ENCODE measurements at places on chromosomes 6 and 20. TPM values are rescaled to one million over a fixed set of nuclear protein-coding genes. Genes with fewer than 3 reads are reported as not detected.

DNA sequence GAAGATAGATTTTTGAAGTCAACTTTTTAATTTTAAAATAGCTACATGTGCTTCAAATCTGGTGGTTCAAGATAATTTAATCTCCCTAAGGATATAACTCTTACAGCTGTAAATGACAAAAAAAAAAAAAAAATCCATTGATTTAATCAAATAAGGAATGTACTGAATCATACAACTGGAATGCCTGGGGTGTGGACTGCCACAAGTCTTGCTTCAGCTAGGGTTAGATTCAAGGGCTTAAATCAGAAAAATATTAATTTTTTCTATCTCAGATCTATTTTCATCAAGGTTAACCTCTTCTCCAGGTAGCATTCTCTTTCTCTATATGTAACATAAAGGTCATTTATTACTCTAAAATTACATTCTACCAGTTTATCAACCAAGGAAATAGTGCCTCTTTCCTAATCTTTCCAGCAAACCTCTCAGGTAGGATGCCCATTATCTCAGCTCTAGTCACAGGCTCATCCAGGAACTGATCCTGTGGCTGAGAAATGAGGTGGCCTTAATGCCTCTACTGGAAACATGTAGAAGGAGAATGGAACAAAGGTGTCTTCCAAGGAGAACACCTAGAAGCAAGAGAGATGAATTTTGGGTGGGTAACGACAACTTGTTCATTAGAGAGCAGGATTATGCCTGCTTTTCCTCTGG, 466.9 kb downstream of the CBLN4 start:
- no peak for DNase-seq

- DNase-seq: no peak
Measured at GRCh38 chr20:48812600-48813445, 15.0 kb downstream of the PREX1 start.

DNA sequence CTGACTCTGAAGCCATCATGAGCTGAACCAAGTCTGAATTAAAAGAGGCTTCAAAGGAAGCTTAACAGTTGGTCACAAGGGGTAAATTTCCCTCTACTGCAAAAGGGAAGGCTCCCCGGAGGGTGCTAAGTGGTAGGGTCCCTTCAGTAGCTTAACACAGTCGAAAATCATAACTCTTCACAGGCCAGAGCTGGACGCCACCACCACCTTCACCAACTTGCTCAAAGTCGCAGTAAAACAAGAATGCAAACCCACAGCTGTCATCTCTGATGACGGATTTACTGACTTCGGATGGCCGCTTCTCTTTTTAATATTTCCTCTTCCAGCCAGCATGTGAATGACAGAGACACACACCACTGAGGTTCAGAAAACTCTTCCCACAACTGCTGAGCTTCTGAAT, 144.7 kb upstream of the FBXL4 start:
- DNase-seq: no peak

DNA sequence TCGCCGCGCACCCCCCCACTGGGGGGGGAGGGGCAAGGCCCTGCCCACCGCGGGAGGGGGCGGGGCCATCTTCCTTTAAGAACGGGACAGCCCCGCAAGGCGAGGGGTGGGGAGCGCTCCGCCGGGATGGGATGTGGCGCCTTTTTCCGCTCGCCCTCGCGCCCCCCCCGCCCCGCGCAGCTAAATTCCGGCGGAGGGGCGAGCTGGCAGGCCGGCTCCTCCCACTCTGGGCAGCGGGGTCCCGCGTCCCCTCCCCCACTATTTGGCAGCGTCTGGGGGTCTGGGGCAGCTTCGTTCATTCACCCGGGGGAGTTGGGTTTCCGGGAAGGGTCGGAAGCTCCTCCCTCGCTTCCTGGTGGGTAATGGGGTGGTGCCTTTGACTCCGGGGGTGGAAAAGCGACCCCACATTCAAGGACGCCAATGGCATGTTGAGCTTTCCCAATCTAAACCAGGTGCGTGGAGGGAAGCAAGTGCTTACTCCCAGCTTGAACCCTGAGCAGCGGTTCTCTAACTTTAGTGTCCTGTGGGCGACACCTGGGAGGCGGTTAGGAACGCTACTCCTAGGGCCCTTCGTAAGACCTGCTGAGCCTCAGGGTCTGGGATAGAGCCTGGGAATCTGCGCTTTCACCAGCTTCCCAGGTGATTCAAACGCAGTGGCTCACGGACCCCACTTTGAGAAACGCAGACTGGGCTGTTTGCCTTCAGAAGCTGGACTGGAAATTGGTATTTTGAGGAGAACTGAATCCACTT, 927 bp downstream of the ASXL1 start:
- peak; percentile 26 for DNase-seq

GRCh38 chr6:39328066-39328465, 5.6 kb upstream of the KCNK16 start:
- DNase-seq: no peak

DNA sequence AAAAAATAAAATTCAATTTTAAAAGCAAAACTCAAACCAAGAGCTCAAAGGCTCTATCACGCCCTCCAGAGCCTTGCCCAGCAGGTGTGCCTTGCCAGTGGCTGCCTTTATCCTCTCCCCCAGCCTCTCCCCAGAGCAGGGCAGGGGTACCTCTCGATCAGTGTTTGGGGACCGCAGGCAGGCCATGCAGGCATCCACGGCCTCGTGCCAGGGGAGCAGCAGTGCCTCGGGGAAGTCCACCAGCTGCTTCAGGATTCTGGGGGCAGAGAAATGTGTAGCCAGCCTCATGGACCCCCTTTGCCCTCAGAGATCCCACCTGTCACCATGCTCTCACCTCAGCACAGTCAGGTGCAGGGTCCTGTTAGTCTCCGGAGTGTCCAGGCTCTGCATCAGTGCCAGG, 5.7 kb downstream of the CUL7 start:
- DNase-seq: no peak

The CCN5 gene
- polyA plus RNA-seq: 0.34 TPM

- peak; percentile 69 for DNase-seq
Measured at GRCh38 chr20:50285376-50286173, 94.9 kb downstream of the CEBPB start.

DNA sequence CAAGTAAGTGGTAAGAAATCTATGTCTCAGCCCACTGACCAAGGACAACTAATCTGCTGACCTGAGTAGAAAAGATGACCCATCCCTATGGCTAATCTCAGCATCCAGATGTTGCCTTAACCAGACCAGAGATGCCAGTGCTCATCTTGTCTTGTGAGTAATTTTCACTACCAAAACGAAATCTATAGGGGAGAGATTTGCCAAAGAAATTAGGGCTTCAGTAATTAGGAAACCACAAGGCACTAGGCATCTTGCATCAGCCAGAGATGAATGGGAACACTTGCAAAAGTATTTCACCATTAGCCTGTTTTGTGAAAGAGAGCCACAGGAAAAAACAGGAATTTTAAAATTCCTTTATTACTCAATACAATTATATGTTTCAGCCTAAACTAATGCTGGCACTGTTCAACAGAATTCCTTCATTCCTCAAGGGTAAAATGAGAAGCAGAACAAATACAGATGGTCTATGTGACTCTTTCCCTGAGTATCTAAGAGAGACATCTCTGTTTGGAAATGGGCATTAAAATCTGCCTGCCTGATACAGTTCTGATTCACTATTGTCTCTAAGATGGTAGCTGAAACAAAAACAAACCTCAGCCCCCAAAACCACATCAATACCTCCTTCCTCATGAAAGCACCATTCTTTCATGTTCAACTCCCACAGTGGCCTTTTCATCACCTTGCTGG, 87.8 kb downstream of the GMDS start:
- no peak for DNase-seq

- DNase-seq: no peak
Measured at GRCh38 chr20:5168651-5169396, 42.0 kb downstream of the CDS2 start.

The ENPP5 gene
- polyA plus RNA-seq: 13.6 TPM

- DNase-seq: no peak
Measured at GRCh38 chr6:160882006-160882405, 109.6 kb upstream of the MAP3K4 start.

DNA sequence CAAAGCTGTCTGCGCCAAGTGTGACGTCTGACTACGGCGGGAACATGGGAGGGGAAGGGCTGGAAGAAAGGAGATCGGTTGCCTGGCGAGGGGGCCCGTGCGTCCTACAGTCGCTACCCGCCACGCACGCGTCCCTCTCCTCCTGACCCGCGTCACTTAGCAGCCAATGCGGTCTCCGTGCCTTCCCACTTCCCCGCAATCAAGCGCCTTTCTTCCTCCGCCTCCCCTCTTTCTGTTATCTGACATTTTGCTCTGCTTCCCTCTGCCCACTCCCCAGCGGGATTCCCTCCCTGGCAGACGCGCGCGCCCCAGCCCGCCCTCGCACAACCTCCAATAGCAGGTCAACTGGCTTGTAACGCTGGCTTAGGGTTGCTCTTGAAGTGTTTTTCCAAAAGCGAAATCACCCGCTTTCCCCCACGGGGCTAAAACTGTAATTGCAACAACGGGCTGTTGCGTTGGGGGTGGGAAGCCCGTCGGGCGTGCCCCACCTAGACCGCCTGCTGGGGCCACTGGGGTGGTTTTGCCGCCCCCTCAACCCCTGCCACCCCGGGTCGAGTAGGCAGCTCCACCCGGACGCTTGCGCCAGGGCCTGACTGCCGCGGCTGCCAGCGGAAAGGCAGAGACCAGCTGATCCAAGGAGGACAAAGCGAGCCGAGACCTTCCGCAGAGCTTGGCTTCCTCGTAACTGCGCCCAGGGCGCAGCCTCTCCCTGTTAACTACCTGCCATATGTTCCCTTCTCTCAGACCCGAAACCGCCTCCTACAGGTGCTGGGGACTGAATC, 6.2 kb upstream of the SOX4 start:
- no peak for DNase-seq

The TP53INP2 gene
- 12.9 TPM for polyA plus RNA-seq

The DEFB132 gene
- 0.10 TPM for polyA plus RNA-seq

GRCh38 chr20:36170542-36171215, 16.1 kb downstream of the EPB41L1 start:
- DNase-seq: no peak

- DNase-seq: no peak
Measured at GRCh38 chr20:45957021-45957941, 14.7 kb downstream of the ZNF335 start.

GRCh38 chr6:37535759-37536490, 36.2 kb upstream of the CCDC167 start:
- DNase-seq: no peak

DNA sequence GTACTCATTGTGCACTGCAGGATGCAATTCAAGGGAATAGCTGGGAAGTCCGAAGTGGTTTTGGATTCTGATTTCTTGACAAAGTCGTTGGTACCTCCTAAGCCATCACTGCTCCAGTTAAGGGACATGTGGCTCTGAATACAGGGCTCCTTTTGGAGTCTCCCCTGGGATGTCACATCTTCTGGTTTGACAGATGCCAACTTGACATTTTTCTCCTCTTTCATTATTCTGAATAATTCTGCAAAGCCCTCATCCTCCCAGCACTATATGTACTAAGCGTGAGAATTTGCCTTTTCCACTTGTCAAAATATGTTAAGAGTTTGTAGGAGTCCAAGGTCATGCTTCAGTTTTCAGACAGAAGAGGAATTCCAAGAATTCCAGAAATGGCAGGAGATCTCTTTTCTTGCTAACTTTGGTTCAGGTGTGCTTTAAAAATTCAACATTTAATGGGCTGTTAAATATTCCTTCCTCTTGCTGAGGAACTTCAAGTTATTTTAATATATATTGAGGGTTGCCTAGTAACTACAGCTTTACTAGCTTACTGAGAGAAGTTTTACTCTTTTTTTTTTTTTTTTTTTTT, 38.7 kb downstream of the DOK5 start:
- no peak for DNase-seq

DNA sequence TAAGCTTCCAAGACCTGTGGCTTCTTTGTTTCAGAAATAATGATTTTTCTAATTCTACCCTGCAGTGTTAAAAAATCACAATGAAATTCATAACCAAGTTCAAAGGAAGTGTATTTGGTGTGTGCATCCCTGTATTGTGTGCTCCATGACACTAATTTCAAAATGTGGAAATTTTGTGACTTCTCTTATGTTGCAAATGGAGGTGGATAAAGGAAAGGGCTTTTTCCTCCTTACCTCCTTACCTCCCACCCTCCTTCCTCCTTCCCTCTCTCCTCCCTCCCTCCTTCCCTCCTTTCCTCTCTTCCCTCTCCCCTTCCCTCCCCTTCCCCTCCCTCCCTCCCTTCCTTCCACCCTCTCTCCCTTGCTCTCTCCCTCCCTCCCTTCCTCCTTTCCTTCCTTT, 10.5 kb downstream of the CDH4 start:
- no peak for DNase-seq

The ASIP gene
- polyA plus RNA-seq: 0.58 TPM

GRCh38 chr6:15376900-15377487, 131.1 kb downstream of the JARID2 start:
- no peak for DNase-seq

GRCh38 chr6:41239467-41240159, 11.5 kb downstream of the TREML4 start:
- DNase-seq: no peak

The FRK gene
- 5.0 TPM for polyA plus RNA-seq

DNA sequence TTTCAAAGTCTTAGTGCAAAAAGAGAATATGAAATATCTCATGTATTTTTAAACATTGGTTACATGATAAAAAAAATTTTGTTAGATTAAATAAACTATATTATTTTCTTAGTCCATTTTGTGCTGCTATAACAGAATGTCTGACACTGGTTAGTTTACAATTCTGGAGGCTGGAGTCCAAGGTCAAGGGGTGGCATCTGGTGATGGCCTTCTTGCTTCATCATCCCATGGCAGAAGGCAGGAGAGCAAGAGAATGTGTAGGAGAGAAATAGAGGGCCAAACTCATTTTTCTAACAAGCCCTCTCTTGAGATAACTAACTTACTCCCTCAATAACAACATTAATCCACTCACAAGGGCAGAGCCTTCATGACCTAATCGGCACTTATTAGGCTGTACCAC, 11.5 kb upstream of the MCUR1 start:
- no peak for DNase-seq

The HSP90AB1 gene
- 1,303 TPM for polyA plus RNA-seq

Measured in left renal cortex interstitium (tissue), 4 donors.